Muscle of leg (tissue), 16 donors: ENCODE measurements at places on chromosomes 2 and 18.

GRCh38 chr2:183255411-183255810 is 131.2 kb downstream of the NUP35 start:
- no peak for DNase-seq

DNA sequence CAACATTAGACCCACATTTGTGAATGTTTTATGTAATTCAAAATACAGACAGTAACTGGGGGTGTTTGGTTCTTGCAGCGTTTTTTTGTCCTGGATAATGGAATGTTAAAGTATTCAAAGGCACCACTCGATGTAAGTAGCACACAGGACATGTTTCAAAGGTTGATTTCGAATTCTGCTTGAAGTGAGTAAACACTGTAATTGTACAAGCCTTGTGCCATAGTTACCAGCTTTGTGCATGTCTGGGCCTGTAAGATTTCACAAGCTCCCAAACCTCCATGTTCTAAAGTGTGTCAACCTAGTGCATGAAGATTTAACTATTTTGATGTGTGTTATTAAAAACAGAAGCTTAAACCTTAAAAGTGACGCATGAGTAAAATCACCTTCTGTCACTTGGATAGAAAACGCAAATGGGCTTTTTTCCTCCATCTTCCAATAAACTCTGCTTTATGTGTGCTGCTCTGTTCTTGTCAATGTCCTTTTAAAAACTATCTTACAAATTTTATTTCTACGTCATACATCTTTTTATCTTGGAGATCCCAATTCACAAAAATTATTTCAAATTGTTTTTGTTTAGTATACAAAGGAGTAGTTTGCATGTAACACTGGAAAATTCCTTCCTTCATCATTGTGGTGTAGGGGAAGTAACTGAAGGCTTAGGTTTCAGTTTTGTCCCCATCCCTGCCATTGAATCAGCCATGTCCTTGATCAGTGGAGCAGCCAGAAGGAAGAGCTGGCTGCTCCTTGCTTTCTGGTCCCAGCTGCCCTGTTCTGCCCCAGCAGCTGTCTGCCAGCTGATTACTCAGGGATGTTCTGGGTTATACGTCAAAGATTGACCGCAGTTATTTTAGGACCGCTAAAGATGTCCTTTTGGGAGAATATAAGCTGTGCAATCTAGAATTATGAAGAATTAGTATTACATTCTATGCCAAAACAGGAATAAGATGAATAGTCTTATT is 119.2 kb downstream of the PRKRA start:
- peak; percentile 47 for DNase-seq

DNA sequence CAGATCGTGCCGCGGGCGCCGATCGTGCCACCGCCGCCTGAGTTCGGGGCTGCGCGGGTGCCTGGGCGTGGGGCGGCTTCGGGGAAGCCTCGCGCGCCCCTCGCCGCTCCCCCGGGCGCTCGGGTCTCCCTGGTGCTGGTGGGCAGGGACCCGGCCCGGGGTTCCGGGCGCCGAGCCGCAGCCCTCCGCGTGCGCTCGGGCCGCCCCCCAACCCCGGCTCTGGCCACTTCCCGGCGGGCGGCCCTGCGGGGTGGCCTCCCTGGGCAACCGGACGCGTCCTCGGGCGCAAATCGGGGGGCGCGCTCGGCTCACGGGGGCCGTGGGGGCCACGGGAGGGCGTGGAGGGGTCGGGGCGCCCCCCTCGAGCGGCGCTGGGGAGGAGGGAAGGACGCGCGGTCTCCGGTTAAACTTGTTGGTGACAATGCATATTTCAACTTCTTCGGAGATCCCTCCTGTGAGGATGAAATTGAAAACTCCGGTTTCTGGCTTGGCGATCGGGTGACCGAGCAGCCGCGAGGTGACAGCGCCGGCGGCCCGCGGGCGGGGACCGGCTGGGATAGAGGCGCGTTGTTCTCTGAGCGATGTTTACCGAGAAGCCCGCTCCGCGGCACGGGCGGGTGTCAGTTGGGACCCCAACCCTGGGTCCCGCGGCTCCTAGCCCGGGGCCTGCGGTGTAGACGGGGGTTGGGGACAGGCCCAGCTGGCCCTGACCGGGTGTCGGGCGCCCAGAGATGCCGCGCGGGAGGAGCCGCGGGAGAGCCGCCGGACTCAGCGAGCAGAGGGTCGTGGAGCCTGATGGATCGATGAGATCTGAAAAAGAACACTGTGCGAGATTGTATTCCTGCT is 676 bp downstream of the SH3BP4 start:
- DNase-seq: peak; percentile 53

DNA sequence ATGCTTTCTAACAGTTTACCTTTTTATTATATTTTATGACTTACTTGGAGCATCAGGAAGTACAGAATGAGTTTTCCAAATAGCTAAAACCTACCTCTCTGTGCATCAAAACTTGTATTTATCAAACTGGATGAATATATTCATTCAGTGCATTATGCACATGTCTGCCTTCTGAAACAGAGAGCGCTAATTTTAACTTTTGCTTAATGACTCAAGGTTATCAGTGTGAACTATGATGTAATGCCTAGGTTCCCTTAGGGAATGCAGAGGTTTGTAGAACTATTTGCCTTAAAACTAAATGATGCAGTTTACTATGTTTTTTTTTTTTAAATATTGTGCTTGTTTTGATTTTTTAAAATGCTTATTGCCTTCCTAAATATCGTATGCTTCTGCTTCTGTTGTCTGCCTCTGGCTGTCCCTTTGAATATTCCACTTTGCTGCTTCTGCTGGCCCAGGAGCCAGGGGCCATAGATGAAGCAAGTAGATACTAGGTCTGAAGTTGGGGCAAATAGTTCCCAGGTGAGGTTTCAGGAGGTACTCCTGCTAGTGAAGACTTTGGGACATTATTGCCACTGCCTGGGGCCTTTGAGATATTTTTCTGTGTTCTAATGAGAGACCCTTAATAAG is 16.5 kb downstream of the TMEM178A start:
- DNase-seq: no peak

- DNase-seq: peak; percentile 46
Measured at GRCh38 chr18:3747176-3747973, 297.4 kb downstream of the TGIF1 start.

- DNase-seq: no peak
Measured at GRCh38 chr2:218485986-218486667, 67.2 kb downstream of the VIL1 start.

- DNase-seq: no peak
Measured at GRCh38 chr2:171334946-171335345, 98.8 kb downstream of the METTL8 start.

- no peak for DNase-seq
Measured at GRCh38 chr2:141501752-141502151, 629.1 kb downstream of the LRP1B start.

DNA sequence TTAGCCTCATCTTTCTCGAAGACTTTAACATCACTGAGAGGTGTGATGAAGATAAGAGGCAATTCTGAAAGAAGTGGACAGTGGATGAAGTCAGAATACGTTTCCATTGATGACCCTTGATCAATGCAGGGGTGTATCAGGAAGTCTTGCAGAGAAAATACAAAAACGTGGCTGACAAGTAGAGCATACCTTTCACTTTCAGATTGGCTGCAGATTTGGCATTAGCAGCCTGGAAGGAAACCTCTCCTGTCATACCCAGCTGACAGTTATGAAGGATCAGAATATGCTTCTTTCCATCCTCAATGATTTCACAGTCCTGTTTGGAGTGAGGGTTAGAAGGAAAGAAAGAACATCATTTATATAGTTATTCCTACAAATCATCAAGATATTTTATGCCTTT is 152.5 kb downstream of the PLEKHA3 start:
- DNase-seq: no peak

DNA sequence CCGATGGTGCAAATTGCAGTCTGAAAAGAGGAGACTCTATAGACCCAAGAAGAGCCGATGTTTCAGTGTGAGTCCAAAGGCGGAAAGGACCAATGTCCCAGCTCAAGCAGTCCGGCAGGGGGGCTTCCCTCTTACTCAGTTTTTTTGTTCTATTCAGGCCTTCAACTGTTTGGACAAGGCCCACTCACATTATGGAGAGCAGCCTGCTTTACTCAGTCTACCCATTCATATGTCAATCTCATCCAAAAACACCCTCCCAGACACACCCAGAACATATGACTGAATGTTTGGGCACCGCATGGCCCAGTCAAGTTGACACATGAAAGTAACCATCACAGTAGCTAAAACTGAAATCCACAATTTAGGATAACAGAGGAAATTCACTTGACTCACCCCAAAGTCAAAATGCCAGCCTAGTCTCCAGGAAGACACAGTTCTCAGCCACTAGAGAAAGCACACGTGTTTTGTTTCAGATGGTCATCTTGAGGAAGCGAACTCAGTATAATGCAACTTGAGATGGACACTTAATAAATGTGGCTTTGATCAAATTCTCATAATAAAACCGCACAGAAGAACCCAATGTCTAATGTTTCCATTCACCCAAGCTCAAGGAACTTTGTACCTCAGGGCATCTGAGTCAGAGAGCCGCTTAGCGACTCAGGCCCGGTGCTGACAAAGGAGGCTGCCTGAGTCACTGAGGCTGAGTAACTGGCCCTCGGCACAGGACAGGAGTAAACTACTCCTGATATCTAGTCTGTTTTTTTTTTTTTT is 2.4 kb downstream of the FHL2 start:
- DNase-seq: no peak

DNA sequence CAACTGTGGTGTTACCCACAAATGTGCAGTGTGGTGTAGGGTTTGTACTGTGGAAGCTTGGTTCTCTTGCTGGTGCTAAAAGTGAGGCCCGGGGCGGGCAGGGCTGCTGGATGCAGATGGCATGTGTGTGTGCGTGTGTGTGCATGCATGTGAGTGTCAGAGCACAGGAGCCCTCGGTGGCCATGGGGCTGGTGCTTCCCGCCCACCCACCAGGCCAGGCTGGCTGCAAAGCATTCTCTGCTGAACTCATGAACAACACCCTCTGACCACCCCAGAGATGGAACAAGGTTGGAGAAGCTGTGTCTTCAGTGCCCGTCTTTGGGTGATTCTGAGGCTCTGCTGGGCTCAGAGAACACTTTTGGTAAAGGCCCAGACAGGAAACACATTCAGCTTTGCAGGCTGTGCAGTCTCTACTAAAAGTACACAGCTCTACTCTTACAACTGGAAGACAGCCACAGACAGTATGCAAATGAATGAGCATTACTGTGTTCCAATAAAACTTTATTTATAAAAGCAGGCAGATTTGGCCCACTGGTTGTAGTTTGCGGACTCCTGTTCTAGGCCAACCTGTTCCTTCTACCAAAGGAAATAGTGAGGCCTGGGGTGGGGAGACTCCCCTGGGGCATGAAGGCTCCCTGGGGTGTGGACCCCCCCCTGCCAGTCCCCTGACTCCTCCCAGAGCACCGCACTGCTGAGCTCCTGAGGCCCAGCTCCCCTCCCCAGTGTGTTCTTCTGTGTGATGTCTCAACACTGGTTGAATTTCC is 225.3 kb upstream of the HDAC4 start:
- no peak for DNase-seq

- DNase-seq: no peak
Measured at GRCh38 chr2:128215897-128216642, 102.6 kb downstream of the HS6ST1 start.

GRCh38 chr2:138536302-138536701 is 34.7 kb downstream of the SPOPL start:
- no peak for DNase-seq

- no peak for DNase-seq
Measured at GRCh38 chr2:42104621-42105020, 56.8 kb downstream of the PKDCC start.

DNA sequence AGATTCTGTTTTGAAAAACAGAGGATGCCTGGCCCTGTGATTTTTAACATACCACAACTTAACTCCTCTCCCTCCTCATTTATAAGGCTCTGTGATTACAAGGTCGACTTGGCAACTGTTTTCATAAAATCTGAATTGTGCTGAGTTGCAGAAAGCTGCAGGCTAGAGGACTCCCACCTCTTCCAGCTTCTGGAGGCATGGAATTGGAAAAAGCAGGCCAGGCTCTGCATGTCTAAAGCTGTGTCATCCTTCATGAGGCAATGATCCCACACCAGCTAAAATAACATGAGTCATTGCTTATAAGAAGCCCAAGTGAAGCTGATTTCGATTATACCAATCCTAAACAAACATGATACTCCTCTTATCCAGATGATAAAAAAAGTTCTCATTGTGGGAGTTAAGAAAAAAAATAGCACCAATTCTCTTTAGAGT is 11.7 kb downstream of the ARHGAP28 start:
- DNase-seq: peak; percentile 93

DNA sequence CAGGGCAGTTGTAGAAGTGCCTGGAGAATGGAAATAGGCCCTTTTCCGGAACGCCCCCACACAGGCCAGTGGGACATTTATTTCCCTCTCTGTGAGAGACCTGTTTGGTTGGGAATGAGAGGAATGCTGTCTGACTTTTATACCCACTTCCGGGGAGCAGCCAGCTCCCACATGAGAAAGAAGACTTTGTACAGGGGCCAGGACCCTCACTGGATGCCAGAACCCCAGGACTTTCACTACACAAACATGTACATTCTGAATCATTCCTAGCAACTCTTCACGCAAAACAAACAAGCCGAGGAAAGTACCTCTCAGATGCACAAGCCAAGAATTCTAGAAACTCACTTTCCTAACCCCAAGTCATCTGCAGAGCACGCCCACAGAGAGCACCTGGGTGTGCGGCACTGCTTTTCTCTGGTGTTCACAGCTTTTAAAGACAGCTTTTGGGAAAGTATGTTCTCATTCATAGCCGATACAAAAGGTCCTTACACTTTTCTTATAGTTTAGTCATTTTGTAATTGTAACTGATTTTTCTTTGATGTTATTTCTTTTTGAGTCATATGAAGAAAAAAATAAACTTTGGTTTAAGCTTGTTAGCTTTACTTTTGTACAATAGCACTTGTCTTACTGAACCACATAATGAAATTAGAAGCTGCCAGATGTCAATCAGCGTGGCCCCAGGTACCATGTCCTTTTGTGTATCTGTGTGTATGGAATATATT is 856.1 kb upstream of the ID2 start:
- no peak for DNase-seq

GRCh38 chr2:72140621-72140960 is 7.1 kb downstream of the CYP26B1 start:
- DNase-seq: no peak

DNA sequence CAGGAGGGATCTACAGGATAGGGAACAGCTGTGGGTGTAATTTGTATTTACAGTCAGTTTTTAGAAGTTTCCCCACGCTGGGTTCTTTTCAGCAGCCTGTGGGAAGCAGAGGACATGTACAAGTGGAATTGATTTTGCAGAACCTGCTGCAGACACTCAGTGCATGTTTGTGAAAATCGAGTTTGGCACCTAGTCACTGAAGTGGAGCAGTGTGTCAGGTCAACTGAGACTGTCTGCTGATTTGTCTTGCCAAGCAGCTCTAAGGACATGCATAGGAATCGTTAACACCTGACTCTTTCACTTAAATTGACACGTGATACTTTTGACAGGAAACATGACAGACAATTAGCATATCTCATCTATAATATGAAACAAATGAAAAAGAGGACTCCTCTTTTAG is 416.6 kb downstream of the TMX3 start:
- peak; percentile 66 for DNase-seq
